ENCODE measurements at places on chromosomes 6 and 20.

GRCh38 chr20:63268671-63269439 is 3.8 kb upstream of the ARFGAP1 start:
- DNase-seq: no peak

DNA sequence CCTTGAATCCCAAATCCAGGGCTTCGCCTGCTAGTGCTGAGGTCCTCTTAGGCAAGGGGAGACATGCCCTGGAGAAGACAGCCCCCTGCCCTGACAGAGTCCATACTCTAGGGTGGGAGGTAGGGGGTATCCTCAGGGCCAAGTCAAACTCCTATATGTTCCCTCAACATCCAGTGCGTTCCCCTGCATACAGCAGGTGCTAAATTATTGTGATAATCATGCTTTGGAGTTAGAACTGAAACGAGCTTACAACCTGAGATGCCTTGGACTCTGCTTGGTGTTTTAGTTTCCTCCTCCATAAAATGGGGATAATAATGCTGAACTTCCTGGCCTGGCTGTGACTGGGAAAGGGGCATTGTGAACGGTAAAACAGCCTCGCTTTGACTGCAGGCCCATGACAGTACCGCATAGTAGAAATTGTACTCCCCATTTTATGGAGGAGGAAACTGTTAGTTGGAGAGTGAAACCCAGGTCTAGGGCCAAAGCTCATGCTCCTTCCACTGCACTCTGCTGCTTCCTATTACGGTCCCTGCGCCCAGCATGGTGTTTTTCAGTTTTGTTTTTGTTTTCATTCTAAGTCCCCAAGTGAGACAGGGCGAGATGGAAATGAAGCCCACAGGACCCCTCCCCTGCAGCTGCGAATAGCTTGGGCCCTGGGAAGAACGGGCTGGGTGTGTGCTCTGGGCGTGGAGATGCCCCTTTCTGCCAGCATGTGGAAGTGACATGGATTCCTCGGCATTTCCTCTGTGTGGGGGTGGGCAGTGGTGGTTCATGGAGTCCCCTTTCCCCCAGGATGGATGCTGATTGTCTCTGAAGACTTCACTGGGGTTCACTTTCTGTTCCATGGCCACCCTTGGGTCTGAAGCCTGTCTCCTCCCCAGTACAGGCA is 162.5 kb downstream of the VEGFA start:
- DNase-seq: no peak

GRCh38 chr6:47182291-47182957 is 127.3 kb downstream of the TNFRSF21 start:
- DNase-seq: no peak

- no peak for DNase-seq
Measured at GRCh38 chr6:31113861-31114540, 599 bp upstream of the PSORS1C1 start.

- no peak for DNase-seq
Measured at GRCh38 chr6:135300576-135300975, 119.5 kb downstream of the MYB start.

GRCh38 chr20:34011275-34011674 is 17.6 kb downstream of the RALY start:
- DNase-seq: no peak

DNA sequence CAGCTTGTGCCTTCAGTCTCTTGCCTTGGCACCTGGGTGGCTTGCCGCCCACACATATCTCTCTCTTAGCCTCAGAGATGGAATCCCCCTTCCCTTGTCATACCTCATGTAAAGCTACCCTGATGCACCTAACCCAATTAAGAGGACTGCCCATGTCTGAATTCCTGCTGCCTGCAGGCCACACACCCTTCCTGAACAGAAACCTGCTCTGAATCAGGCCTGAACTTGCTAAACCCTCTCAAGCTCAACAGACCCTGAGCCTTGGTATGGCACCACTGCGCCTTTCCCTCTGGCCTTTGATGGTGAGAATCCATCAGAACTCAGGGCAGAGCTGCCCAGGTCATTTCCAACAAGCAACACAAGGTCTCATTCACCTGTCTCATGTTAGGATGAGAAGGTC is 5.2 kb downstream of the RAET1G start:
- DNase-seq: no peak

Measured in NCI-H2227 treated with DMSO at 0.1 percent for 48 hours (cell line).